Mesenteric fat pad (tissue), 1 donor: ENCODE measurements at places on chromosomes 16 and 17.

GRCh38 chr16:89815639-89816348 lies 653 bp downstream of the FANCA start:
- DNase-seq: no peak

DNA sequence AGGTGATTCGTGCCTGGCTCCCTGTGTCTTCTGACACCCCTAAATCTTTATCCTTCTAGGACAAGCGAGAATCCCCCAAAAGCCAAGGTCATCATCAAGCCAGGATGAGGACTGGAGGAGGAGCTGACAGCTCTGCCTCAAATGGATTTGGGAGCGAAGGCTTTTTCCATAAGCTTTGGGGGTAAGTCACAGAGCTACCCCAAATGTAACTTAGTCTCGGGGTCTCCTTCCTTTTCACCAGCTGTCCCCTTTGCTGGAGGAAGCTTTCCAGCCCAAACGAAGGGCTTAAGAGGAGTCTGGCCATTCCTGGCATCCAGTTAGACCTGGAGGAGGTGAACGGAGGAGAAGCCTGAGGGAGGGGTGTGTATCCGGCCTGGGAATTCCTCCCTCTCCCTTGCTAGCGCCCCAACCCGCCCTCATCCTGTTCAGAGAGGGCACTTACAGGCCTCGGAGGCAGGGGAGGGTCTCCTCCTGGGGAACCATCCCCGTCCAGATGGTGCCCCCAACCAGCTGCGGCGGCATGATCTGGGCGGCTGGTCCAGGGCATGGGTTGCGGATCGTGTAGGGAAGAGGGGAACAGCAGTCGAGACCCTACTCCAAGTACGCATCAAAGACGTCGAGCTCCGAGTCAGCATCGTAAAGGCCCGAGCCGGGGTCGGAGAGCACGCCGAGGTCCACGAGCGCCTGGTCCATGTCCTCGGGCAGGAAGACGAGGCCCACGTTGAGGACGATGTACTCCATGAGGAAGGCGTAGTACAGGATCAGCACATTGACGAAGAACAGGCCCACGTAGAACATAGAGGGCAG lies 938 bp downstream of the DEXI start:
- no peak for DNase-seq

DNA sequence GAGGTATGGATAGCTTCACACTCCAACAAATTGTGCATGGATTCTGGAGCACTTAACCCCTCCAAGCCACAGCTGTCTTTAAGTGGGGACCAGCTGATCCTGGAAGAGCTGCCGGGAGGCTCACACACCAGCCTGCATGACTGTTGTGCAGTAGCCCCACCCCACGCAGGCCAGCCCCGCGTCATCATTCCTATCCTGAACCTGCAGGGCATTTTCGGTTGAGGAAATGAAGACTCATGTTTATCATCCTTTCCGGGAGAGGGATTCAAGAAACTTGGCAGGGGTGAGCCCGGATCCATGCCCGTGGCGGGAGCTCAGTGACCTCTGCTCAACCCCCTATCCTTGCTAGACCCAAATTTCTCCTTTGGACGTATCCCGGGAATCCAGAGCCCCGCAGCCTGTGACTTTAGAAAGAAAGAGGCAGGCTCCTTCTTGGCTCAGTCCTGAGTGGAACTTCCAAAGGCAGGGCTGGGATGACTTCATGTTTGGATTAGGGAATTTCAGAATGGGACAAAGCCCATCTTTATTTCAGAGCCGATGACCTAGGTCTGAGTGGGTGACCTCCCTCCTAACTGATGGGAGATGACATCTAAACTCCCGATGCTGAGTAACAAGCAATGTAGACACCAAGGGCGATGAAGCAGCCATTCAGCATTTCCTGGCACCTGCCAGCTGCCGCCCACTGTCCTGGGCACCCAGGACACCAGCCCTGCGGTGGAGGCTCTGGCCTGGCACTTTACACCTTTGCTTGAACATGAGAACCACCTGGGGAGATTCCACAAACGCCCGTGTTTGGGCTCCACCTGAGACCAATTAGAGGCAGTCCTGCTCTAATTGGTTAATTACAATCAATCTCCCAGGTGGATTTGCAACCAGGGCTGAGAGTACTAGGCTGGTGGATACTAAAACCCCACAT lies 43.3 kb upstream of the CMIP start:
- no peak for DNase-seq

GRCh38 chr16:35685085-35685484 lies 2225.7 kb downstream of the TP53TG3F start:
- no peak for DNase-seq
